SHP77 treated with DMSO at 0.1 percent for 48 hours (cell line): ENCODE measurements at places on chromosomes 11 and 22.

- no peak for DNase-seq
Measured at GRCh38 chr22:24411256-24412004, 16.0 kb upstream of the ADORA2A start.

GRCh38 chr22:23226497-23226850 is 46.2 kb downstream of the BCR start:
- DNase-seq: no peak

- DNase-seq: no peak
Measured at GRCh38 chr11:131219646-131220045, 150.8 kb upstream of the NTM start.

DNA sequence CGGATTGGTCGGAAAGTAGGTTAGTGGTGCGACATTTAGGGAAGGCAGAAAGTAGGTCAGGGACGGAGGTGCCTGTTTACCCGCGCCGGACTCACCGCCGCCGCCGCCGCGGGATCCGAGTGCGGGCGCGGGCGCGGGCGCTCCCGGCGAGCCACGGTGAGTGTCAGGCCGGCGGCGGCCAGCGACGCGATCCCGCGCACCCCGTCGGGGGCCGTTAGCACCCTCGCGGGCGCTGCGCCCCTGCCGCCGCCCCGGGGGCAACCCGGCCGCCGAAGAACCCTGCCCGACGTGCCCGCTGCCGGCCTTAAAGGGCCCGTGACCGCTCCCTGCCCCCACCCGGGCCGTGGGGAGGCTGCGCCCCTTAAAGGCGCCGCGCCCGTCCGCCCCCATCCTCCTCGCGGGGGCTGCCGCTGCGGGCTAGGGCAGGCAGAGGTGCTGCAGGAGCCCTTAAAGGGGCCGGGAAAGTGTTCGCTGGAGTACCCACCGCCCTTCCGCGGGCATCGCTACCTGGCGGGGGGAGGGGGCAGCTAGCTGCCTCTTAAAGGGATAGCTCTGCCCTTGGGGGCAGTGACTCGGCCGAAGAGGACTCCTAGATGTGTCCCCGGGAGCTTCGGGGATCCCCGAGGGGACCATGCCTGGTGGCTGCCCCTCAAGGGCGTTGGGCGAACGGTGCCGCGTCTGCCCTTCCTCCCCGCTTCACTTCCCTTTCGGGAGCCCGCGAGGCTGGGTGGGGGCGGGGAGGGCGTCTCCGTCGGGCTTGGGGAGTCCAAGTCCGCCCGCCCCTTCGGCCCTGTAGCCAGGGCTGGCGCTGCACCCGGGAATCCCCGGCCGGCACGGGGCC is at the start of gene BMAL1:
BMAL1 (plus strand) TSS at position 23 of the 841 bp plus-strand sequence. CDS start 76,519 bp downstream, outside the sequence.
- no peak for DNase-seq

DNA sequence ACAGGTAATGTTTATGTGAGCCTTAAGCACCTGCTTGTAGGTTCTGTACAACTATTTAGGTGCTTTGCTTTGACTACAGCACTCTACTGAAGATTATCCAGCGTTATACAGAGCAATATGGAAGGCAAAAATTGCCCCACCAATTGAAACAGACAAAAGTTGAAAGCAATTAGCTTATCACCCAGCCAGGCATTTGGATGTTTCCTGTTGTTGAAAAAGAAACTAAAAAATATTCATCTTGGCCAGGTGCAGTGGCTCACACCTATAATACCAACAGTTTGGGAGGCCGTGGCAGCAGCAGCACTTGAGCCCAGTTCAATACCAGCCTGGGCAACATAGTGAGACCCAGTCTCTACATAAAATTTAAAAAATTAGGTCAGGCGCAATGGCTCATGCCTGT is 18.5 kb downstream of the ATL3 start:
- DNase-seq: no peak

DNA sequence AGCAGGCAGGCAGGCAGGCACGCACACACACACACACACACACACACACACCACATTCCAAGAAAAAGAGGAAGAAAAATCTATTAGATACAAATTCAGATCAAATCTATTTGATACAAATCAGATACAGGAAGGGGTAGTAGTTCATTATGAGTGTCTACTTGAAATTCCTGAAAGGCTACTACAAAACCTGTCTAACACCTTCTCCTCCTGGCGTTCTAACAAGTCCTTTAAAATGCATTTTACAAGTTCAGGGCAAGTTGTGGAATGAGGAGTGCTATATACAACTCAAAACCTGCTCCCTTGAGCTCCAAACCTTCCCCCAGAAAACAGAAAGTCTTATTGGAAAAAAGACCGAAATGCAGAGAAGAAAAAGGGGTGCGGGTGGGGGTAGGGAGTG is 476 bp downstream of the ARHGAP32 start:
- no peak for DNase-seq
